ENCODE measurements at places on chromosomes 6 and 20.
A peak's percentile ranks its signal among the peaks of the same experiment; 100 is the strongest.

- no peak for DNase-seq
Measured at GRCh38 chr6:16352258-16352635, 113.9 kb downstream of the GMPR start.

- no peak for DNase-seq
Measured at GRCh38 chr20:63191400-63191799, 24.5 kb downstream of the YTHDF1 start.

DNA sequence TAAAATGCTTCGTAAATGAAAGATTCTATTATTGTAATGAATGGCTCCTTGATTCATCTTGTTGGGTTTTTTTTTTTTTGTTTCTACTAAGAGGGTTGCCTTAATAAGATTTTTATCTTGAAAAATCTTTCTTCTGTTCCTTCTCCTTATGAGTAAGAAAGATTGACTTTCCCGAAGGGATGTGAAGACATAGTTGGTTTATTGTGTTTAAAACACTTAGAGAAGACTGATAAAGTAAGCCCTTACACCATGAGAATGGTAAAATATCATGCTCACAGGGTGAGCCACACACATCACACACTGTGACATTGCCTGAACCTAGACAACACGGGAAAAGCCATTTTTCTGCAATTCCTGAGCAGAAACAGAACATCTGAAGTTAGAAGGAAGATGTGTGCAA is 317.2 kb upstream of the TCF21 start:
- DNase-seq, result no peak

DNA sequence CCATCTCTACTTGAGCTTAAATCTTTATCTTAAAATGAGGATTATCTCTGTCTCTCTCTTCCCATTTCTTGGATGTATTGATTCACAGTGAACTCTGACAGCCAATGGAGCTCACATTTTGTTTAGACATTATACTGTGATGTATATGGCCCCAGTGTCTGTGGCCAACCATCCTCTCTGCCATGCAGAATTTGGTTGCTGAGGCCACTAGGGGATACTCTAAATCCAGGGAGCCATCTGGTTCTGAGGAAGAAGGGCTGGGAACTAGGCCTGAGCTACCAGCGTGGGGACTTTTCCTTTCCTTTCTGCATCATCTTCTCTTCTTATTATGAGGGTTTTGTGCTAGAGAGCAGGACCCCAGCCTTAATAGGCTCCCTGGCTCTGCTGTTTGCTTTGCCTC is 59.1 kb upstream of the RIPOR2 start:
- DNase-seq, result no peak

GRCh38 chr6:71902261-71902660 is 15.9 kb downstream of the RIMS1 start:
- DNase-seq, result no peak

GRCh38 chr20:9294041-9294440 is 220.3 kb upstream of the LAMP5 start:
- DNase-seq, result no peak

- no peak for DNase-seq
Measured at GRCh38 chr6:958488-958887, 265.5 kb upstream of the EXOC2 start.

DNA sequence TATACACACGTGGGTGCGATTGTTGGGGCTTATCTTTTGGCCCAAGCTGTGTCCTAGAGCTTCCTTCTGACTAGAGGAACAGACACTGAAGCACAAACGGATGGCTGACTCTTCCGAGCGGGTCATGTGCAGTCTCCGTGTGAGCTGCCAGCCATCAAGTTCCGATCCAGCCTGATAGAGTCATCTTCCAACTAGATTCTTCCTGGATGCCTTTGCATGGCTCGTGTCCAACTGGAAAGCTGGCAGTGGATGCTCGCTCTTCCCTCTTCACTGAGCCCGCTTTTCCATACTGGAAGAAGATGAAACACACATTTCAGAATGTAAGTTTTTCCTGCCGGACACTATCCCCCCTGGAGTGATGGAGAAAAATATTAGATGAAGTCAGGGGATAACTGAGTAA is 148.1 kb downstream of the SCML4 start:
- no peak for DNase-seq

DNA sequence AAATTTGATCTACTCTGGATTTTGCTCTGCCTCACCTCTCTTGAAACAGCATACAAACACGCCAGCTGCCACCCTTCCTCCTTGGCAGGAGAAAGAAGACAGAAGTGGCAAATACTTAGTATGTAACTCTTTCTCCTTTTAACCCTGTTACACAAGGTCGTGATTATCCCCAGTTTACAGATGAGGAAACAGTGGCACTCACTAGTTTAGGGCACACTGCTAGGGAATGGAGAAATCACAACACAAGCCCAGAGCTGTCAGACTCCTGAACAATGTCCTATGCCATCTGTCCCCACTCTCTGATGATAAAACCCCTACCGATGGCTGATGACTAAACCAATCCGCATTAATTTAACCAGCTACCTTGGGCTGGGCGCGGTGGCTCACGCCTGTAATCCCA is 79.7 kb downstream of the FGD2 start:
- DNase-seq, result no peak

DNA sequence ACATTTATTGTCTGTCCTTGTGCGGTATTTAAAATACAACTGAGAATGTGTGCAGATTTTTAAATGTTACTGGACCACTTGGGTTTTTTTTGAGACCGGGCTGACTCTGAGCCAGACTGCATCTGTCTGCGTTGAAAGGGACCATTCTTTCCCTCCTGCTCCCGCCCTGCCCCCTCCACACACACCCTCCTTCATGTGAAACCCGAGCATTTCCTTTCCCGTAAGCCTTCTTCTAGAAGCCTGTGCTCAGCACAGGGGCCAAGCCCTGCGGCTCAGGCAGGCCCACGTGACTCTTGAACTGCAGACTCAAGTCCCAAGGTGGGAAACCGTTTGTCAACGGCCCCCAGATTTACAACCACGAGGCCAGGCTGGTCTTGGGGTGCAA is 82.7 kb upstream of the FOXC1 start:
- DNase-seq, result no peak

- DNase-seq, result no peak
Measured at GRCh38 chr6:14228571-14228970, 111.0 kb downstream of the CD83 start.

GRCh38 chr20:54208548-54209176 is 775 bp downstream of the PFDN4 start:
- peak; percentile 51 for DNase-seq
